ENCODE measurements at places on chromosomes 13 and 19. TPM values are rescaled to one million over a fixed set of nuclear protein-coding genes. Genes with fewer than 3 reads are reported as not detected.
A peak's percentile ranks its signal among the peaks of the same experiment; 100 is the strongest.

SHISA2 gene
- 13.2 TPM for total RNA-seq

DNA sequence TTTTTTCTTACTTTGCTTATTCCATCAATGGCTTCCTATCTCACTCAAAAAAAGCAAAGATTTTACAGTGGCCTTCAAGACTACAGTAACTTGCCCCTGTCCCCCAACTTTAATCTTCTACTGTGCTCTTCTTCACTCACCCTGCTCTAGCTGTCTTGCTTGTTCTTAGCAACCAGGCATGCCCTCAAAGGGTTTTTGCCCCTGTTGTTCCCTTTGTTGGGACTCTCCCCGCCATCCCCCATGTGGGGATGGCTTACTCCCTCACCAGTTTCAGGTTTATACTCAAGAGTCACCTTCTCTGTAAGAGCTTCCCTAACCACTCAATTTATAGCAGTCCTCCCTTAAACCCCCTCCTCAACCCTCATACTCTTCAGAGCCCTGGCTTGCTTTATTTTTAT, 5.4 kb downstream of the MTMR6 start:
- H3K27ac ChIP-seq: no peak overlapping the region
- H3K27me3 ChIP-seq: no peaks in the 10 kb centered on the region
- H3K36me3 ChIP-seq: no peaks in the 10 kb centered on the region
- no peaks in the 10 kb centered on the region for H3K4me1 ChIP-seq
- no peak overlapping the region for H3K4me3 ChIP-seq

TTC9B gene
- not detected for total RNA-seq

RFPL4A gene
- total RNA-seq: not detected

ZNF431 gene
- 36.2 TPM for total RNA-seq

DNA sequence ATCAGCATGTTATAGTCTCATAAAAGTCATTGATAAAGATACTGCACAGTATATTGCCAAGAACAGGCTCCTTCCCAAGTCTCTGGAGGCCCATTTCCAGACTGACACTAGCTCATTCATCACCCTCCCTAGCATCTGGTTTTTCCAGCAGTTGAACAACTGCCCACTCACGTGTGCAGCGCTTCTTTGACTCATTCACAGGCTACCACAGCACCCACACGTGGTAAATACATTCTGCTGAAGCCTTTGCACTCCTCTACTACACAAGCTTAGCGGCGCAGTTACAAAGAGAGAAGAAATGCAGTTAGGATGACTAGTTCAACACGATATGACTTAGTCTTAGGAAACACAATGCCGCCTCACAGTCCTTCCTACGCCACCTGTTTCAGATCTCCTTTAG, 87.7 kb downstream of the DOCK9 start:
- H3K4me1 ChIP-seq: peaks cover 20% of the 10 kb centered on the region
- peaks cover 15% of the 10 kb centered on the region for H3K36me3 ChIP-seq
- DNase-seq: peak; percentile 11
- H3K4me3 ChIP-seq: no peak overlapping the region

DNA sequence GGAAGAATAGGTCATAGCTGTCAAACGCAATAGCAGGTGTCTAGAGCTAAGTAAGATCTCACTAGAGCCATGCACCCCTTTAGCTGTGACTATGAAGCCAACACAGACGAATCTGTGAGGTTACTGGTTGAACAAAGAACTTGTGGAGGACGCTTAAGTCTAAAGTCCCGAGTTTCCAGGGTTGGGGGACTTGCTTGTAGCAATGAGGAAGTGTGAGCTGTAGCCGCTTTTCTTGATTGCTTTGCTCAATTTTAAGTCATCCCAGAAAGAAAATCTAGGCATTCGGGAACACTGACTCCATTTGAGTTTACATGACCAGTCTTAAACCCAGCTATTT, 1.6 kb downstream of the GPC5 start:
- no peaks in the 10 kb centered on the region for H3K36me3 ChIP-seq
- DNase-seq: no peak
- no peak overlapping the region for H3K4me3 ChIP-seq

DNA sequence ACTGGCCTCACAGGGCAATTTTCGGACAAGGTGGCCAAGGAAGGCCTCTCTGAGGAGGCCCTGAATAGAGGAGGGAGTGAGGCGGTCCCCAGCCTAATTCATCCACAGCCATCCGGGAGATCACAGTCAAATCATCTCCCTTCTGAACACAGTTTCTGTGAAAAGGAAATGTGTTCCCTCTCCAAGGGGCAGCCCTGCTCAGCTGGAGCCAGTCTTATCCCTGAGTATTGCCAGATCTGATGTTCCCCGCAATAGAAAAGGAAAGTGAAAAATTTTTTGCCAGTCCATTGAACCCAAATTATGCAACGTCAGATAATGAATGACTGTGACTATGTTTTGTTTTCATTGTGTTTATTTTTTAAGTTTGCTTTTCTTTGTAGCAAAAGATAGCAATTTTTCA, 125.9 kb downstream of the SIPA1L3 start:
- peak; percentile 51 for DNase-seq
- H3K27ac ChIP-seq: no peak overlapping the region
- peaks cover 18% of the 10 kb centered on the region for H3K4me1 ChIP-seq
- no peaks in the 10 kb centered on the region for H3K27me3 ChIP-seq

- peaks cover 2% of the 10 kb centered on the region for H3K4me1 ChIP-seq
- DNase-seq: no peak
- no peaks in the 10 kb centered on the region for H3K27me3 ChIP-seq
- no peaks in the 10 kb centered on the region for H3K36me3 ChIP-seq
- H3K4me3 ChIP-seq: no peak overlapping the region
These were observed 42.7 kb downstream of the KDM4B start for GRCh38 chr19:5011476-5012238.

DNA sequence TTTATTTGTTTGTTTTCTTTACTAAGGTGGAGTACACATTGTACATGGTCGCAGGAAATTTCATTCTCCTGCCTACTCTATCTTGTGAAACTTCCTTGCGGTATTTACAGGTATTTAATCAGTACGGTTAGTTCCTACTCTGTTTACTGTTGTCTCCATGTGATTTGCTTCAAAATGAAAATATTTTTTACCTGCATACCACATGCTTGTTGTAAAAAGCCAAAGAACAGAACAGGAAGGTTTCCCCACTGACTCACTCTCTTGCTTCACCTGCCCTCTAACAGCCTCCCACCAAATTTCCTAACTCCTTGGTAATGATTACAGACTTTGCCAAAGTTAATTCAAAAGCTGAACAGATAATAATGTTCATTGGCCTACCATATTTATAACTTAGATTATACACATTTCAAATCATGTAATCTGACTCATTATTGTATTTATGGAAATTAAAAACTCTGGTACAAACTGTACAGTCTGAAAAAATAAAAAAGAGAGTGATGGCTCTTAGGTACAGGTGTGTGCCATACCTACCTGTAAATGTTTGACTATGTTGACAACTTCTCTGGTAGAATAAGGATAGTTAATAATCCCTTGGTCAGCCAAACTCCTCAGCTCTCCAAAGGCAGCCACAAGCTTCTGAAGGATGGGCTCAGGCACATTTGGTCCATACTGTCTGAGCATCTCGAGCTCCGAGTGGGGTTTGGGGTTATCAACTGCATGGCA, 239.9 kb downstream of the VWA8 start:
- H3K4me3 ChIP-seq: no peak overlapping the region
- H3K27ac ChIP-seq: no peak overlapping the region
- H3K4me1 ChIP-seq: peaks cover 5% of the 10 kb centered on the region
- no peaks in the 10 kb centered on the region for H3K27me3 ChIP-seq
- DNase-seq: no peak

- no peak for DNase-seq
- no peak overlapping the region for H3K4me3 ChIP-seq
- H3K36me3 ChIP-seq: no peaks in the 10 kb centered on the region
- H3K4me1 ChIP-seq: no peaks in the 10 kb centered on the region
- H3K27ac ChIP-seq: no peak overlapping the region
These were observed 147.2 kb upstream of the FREM2 start for GRCh38 chr13:38539632-38540031.

- no peaks in the 10 kb centered on the region for H3K27me3 ChIP-seq
- DNase-seq: peak; percentile 90
- H3K27ac ChIP-seq: no peak overlapping the region
These were observed 8.6 kb upstream of the TYK2 start for GRCh38 chr19:10388957-10389356.

GRCh38 chr19:55115446-55116065, 1.9 kb downstream of the PPP1R12C start:
- H3K4me3 ChIP-seq: no peak overlapping the region
- no peaks in the 10 kb centered on the region for H3K27me3 ChIP-seq
- no peaks in the 10 kb centered on the region for H3K36me3 ChIP-seq
- peak overlapping the region; percentile 93 for H3K27ac ChIP-seq

NLRP9 gene
- not detected for total RNA-seq

DNA sequence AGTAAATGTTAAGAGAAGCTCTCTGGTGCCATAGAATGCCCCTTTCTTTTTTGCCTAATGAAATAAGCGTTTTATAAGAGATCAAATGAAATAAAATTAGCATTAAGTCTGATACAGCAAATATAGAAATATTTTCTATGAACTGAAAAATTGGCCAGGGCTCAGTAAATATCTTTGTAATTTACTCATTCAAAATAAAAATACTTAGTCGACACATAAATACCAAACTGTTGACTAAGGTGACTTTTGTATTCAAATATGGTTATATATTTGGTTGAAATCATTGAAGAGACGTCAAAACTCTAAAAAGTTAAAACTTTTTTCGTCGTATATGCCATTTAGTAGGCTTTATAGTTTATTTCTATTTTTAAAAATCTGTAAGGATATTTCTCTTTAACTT, 25.6 kb downstream of the IPO5 start:
- H3K4me3 ChIP-seq: no peak overlapping the region
- H3K4me1 ChIP-seq: peaks cover 22% of the 10 kb centered on the region
- no peak for DNase-seq

- no peaks in the 10 kb centered on the region for H3K27me3 ChIP-seq
- H3K27ac ChIP-seq: no peak overlapping the region
- H3K36me3 ChIP-seq: peaks cover 31% of the 10 kb centered on the region
- H3K4me3 ChIP-seq: no peak overlapping the region
- H3K4me1 ChIP-seq: peaks cover 9% of the 10 kb centered on the region
These were observed 140.4 kb downstream of the COL4A1 start for GRCh38 chr13:110166598-110166997.

PGLYRP2 gene
- total RNA-seq: not detected

- peaks cover 3% of the 10 kb centered on the region for H3K36me3 ChIP-seq
- no peaks in the 10 kb centered on the region for H3K4me1 ChIP-seq
- H3K27me3 ChIP-seq: no peaks in the 10 kb centered on the region
- H3K4me3 ChIP-seq: no peak overlapping the region
- no peak overlapping the region for H3K27ac ChIP-seq
- DNase-seq: no peak
These were observed 5.1 kb upstream of the DNM2 start for GRCh38 chr19:10712754-10713153.

- peaks cover under 1% of the 10 kb centered on the region for H3K4me1 ChIP-seq
- no peak overlapping the region for H3K4me3 ChIP-seq
- no peaks in the 10 kb centered on the region for H3K36me3 ChIP-seq
- no peaks in the 10 kb centered on the region for H3K27me3 ChIP-seq
These were observed 56.6 kb downstream of the PDS5B start for GRCh38 chr13:32642858-32643257.

DNA sequence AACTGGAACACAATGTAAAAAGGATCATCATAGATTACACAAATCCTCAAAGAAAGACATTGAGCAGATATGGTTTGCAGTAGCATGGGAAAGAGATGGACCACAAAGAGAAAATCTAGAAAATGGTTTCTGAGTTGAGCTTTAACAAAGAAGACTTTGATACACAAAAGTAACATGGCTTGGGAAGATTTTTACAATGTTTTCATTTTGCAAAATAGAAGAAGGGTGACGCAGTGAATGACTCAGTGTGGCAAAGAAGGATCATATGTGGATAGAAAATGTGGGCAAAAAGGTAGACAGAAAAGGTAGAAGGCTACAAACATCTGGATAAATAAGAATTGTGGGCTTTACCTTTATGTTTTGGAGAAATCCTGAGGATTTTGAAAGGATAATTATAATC, 1220.5 kb downstream of the PCDH17 start:
- H3K27ac ChIP-seq: no peak overlapping the region
- H3K27me3 ChIP-seq: no peaks in the 10 kb centered on the region

GRCh38 chr19:35299523-35300338, 7.8 kb downstream of the MAG start:
- H3K36me3 ChIP-seq: peaks cover 2% of the 10 kb centered on the region
- no peak for DNase-seq
- no peak overlapping the region for H3K27ac ChIP-seq
- H3K27me3 ChIP-seq: no peaks in the 10 kb centered on the region

DNA sequence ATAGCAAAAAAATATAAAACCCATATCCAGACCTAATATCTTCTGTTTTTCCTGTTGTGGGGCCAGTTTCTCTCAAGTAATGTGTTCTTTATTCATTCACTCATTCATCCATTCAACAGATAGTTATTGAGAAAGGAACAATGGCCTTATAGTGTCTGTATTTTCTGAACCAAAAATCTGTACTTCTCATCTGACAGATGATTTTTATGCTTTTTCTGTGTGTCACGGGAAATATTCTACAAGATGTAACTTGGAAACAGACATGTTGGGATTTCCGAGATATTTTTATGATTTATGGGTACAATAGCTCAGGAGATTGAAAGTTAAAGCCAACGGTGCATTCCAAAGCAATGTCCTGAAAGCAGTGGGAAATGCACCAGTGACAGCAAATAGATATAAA, 5.7 kb downstream of the ACOD1 start:
- H3K27me3 ChIP-seq: no peaks in the 10 kb centered on the region
- DNase-seq: no peak
- H3K27ac ChIP-seq: no peak overlapping the region
- H3K36me3 ChIP-seq: no peaks in the 10 kb centered on the region
- H3K4me3 ChIP-seq: no peak overlapping the region
- no peaks in the 10 kb centered on the region for H3K4me1 ChIP-seq

DNA sequence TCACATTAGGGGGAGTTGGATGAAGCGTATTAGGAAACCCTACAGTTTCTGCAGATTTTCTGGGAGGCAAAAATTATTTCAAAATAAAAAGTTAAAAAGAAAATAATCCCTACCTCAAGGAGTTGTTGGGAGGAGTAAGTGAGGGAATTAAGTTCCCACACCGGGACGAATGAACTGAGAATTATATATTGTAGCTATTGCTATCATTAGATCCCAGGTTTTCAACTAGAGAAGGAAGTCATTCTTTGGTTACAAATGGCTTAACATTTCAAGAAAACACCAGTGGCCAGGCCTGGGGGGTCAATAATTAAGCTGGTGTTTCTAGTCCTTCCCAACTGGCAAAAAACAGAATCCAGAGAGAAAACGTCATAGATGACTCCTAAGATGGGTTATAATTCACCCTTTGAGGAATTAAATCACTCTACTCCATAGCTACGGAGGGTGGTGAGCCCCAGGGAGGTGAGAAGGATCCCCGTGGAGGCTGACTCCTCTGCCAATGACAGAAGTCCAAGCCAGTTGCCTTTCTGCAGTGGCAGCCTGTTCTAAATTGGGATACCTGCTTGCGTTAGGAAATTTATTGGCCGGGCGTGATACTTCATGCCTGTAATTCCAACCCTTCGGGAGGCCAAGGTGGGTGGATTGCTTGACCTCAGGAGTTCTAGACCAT, 1.2 kb upstream of the MYDGF start:
- H3K27ac ChIP-seq: no peak overlapping the region
- peaks cover 24% of the 10 kb centered on the region for H3K36me3 ChIP-seq
- DNase-seq: no peak
- H3K4me1 ChIP-seq: peaks cover 4% of the 10 kb centered on the region

GRCh38 chr13:49985129-49985528, 11.7 kb upstream of the TRIM13 start:
- H3K36me3 ChIP-seq: no peaks in the 10 kb centered on the region
- H3K27ac ChIP-seq: no peak overlapping the region
- no peak for DNase-seq
- H3K4me1 ChIP-seq: no peaks in the 10 kb centered on the region

GRCh38 chr13:56752636-56753035, 388.1 kb upstream of the PRR20A start:
- H3K27ac ChIP-seq: no peak overlapping the region
- H3K4me1 ChIP-seq: no peaks in the 10 kb centered on the region
- H3K27me3 ChIP-seq: no peaks in the 10 kb centered on the region
- no peaks in the 10 kb centered on the region for H3K36me3 ChIP-seq
- DNase-seq: no peak

INSL3 gene
- not detected for total RNA-seq

Data from lung (tissue), 17 donors.